ENCODE measurements at places on chromosomes 4 and X.

GRCh38 chrX:116872931-116873330 is 410.2 kb upstream of the CT83 start:
- no peak for DNase-seq

DNA sequence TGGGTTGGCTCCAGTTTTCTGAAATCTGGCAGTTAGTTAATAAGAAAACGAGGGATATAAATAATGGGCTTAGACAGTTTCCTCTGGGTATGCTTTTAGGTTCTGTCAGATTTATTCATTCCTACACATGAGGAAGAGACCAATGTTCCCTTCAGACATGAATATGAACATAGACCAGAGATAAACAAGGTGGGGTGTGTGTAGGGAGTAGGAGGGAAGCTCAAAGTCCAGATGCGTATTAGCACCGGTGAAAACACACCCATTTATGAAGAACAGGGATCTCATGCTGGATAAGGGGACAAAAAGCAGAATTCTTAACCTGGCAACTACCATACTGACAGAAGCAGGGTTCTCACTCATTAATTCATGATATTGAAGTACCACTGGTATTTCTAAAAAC is 223.0 kb downstream of the SOWAHB start:
- DNase-seq, result no peak

DNA sequence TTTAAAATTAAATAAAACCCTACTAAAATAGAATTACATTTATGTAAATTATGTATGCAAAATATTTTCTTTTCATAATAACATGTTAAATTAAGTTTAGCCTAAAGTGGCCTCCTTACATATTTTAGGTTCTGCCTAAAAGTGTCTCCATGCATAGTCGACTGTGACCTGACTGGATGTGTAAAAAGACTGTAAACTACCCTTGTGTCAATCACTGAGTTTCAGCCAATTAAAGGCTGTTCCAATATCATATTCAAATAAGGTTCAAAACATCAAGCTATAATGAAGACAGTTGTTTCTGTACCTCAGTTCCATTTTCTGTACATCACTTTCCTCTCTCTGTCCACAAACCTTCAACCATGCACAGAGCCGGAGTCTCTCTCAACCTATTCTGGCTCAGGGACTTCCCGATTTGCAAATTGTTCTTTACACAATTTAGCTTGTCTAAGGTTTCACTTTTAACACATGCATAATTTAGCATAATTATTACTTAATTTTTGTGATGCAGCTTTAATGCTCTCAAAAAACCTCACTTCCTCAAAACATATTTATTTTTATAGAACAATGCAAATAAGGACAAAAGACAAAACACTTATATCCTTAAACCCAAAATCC is 60.1 kb downstream of the SH3RF1 start:
- DNase-seq, result no peak

GRCh38 chr4:6405397-6405706 is 67.1 kb downstream of the PPP2R2C start:
- no peak for DNase-seq

- DNase-seq, result no peak
These were observed 10.8 kb upstream of the PITX2 start for GRCh38 chr4:110633358-110634341.

Measured in fibroblast of skin of left biceps (primary cell).